ENCODE measurements at places on chromosomes 11 and 22.

- no peak for DNase-seq
Measured at GRCh38 chr11:67409261-67409666, 5.4 kb downstream of the TBC1D10C start.

DNA sequence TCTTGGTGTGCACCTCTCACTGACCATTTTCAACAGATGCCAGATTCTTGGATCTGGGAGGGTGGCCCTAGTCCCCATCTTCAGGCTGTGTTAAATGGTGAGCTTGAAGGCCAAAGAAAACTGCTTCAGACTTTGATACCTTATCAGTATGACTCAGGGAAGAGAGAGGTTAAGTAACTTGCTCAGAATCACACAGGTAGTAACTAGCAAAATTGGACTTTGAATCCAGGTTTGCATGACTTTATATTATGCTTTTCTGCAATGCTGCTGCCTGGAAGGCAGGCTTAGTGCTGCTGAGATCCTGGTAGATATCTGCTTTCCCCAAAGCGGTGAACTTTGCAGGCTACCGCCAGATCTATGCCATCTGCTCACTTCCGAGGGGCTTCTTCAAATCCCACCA, 487.3 kb downstream of the INSC start:
- no peak for DNase-seq

GRCh38 chr22:30941363-30941740, 27.2 kb downstream of the MORC2 start:
- DNase-seq, result no peak

DNA sequence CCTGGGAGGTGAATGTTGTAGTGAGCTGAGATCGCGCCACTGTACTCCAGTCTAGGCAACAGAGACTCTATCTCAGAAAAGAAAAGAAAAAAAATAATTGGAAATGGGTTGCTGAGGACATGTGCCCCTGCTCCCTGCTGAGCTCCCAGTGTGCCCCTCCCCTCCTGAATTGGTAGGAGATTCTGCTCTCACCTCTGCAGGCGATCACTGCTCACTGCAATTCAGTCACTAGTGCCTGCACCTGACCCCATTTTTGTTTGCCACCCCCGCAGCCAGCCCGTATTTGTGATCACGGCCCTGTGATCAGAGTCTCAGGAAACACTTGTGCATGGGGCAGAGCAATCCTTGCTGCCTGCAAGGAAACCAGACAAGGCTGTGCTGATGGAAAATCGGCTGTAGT, 16.3 kb upstream of the SEC14L3 start:
- no peak for DNase-seq

- DNase-seq, result no peak
Measured at GRCh38 chr11:2690596-2691354, 9.0 kb downstream of the KCNQ1OT1 start.

GRCh38 chr11:123251657-123252344, 56.8 kb upstream of the CLMP start:
- DNase-seq, result no peak

GRCh38 chr11:128664317-128664716, 29.6 kb upstream of the FLI1 start:
- no peak for DNase-seq

DNA sequence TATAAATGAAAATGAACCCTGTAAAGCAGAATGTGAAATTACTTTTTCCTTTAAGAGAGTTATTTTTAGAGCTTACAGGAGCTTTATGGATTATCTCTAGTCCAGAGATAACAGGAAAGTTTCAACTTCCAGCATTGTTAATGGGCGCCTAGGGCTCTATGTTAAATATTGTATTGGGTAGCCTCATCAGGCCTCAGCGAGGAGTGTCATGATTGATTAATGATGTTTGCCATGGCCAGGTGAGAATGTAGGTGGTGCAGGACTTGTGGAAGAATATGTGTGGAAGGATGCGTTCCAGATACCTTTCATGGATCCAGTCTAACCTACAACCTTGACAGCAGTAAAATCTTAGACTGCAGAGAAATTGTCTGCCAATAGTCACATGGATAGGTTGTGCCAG, 50.6 kb downstream of the ME3 start:
- no peak for DNase-seq

DNA sequence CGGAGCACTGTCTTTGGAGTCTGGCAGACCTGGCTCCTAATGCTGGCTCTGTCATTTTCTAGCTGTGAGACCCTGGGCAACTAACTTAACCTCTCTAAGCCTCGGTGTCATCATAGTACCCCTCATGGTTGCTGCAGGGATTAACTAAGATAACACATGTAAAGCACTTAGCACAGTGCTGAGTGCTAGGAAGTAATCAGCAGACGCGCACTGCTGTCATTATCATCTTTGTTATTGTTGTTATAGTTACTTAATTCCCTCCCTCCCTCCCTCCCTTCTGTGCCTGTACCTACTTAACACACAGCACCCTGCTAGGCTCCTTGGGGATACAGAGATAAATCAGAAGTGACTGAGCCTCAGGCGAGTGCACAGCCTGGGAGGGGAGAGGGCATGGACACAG, 104.7 kb upstream of the PITPNB start:
- DNase-seq, result no peak

DNA sequence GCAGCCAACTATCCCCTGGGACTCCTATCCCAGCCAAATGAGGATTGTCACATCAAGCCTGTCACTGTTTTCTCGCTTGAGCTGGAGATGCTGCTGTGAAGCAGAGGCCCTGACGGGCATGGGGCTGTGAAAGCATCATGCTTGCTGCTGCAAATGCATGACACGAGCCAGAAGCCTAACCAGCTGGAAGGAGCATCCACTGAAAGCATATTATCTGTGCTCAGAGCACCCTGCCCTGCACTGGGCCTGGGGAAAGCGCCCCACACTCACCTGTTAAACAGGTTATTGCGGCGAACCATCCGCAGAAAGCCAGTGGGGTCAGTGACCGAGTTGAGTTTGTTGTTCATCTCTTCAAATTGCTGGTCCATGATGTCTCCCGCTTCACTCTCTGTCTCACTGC, 110.9 kb upstream of the PITPNB start:
- DNase-seq, result no peak

GRCh38 chr11:126398296-126398695, 42.8 kb downstream of the ST3GAL4 start:
- no peak for DNase-seq

DNA sequence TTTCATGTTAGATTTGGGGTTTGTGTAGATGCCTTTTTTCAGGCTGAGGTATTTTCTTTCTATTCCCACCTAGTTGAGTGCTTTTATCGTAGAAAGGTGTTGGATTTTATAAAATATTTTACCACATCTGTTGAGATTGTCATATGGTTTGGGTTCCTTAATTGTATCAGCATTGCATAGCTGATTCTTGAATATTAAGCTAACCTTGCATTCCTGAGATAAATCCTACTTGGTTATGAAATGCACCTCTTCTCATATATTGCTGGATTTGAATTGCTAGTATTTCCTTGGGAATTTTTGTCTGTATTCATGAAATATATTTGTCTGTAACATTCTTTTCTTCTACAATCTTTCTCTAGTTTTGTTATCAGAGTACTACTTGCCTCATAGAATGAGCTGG, 10.1 kb downstream of the XKR3 start:
- no peak for DNase-seq

GRCh38 chr11:113243696-113244095, 70.7 kb upstream of the TTC12 start:
- DNase-seq, result no peak

- DNase-seq, result no peak
Measured at GRCh38 chr22:38244106-38244505, 28.7 kb downstream of the TMEM184B start.

GRCh38 chr11:69435161-69435986, 46.1 kb upstream of the LINC01488 start:
- no peak for DNase-seq

GRCh38 chr11:8338138-8338537, 74.5 kb upstream of the LMO1 start:
- DNase-seq, result no peak

DNA sequence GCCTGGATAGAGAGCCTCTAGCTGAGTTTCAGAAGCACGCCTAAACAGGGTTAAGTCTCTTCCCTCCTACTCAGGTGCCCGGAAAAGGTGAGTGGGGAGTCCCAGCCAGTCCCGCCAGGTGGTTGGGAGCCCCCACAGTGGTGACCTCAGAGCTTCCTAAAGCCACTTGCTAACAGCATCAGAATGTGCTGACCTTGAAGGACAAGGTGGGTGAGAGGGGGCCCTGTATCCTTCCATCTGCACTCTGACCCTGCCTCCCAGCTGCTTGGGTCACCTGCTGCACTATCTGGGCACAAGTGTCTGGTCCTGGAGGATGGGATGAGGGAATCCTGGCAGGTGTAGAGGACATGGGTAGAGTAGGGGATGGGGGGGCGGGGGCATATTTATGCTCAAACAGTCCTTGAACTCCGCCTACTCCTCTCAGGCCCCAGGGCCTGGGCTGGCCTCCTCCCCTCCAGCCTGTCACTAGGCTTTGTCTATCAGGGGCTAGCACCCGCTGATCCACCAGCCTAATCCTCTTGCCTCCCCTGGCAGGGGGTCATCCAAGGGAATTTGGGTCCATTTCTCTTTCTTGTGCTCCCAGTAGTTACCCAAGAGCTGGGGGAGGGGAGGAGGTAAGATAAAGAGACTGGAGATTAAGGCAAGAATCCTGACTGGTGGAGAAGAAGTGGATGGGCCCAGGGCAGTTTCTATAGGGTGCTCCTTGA, 3.4 kb downstream of the USP2 start:
- no peak for DNase-seq

- DNase-seq, result no peak
Measured at GRCh38 chr22:47042861-47043496, 280.5 kb downstream of the TBC1D22A start.

- no peak for DNase-seq
Measured at GRCh38 chr22:24421428-24421931, 5.9 kb upstream of the ADORA2A start.

DNA sequence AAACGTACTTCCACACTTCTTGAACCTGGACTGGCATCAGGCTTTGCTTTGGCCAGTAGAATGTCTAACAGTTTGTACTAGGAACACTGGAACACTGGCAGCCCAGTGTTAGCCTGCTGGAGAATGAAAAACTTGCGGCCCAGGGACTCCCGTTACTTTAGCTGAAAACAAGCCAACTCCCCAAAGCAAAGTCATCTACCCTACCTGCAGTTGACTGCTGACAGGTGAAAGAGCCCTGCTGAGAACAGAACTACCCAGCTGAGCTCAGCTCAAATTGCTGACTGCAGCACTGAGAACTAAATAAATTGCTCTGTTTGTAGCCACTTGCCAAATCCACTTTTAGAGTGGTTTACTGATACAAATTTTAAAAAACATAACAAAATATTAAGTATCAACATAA, 342.5 kb downstream of the LRRC4C start:
- no peak for DNase-seq

GRCh38 chr22:37635157-37635556, 4.3 kb upstream of the SH3BP1 start:
- DNase-seq, result no peak

DNA sequence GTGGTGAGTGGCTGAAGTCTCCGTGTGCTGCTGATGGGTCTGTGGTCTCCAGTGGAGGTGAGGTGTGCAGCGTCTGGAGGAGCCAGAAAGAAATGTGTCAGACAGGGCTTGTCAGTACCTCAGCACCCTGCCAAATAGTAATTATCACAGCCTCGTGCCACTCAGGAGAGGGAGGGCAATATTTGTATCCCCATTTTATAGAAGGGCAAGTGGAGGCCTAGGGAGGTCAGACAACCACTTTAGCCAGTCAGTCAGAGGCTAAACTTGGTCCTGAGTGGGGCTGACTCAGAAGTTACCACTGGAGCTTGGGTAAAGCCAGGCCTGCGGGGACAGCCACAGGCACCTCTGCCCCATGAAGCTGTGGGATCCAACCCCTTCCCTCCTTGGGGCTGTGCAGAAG, 11.5 kb upstream of the ELF5 start:
- DNase-seq, result no peak

DNA sequence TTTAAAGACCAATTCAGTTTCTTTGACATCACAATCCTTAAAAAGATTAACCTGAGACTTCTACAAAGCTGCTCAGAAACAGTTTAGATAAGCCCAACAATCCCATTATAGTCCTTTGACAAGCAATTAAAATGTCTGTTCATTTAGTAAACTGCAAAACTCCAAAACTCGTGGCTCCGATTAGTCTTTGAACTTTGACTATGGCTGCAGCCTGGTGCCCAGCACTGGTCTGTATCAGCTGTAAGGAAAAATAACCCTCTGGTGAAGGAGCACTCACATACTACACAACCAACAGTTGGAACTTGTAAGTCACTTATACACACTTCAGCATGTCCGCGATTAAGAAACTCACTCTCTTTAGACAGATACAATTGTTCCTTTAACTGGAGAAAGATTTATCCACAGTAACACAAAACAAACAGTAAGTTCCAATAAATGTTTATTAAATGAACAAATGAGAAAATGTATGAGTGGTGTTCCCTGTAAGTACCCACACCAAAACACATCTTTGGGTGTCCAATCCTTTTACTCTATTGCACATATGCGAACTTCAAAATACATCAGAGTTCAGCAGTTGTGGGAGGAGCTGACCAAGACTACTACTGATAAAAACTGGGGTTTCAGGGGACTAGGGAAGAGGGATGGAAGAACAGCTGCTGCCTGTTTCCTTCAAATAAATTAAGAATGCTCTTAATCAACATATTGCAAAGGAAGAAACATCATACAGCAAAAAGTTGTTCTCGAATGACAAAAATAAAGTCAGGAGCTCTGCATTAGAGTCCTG, 36.4 kb downstream of the PITPNB start:
- no peak for DNase-seq

GRCh38 chr11:130964058-130964792, 47.9 kb upstream of the SNX19 start:
- DNase-seq, result no peak

GRCh38 chr11:115257678-115258077, 246.5 kb downstream of the CADM1 start:
- DNase-seq, result no peak

DNA sequence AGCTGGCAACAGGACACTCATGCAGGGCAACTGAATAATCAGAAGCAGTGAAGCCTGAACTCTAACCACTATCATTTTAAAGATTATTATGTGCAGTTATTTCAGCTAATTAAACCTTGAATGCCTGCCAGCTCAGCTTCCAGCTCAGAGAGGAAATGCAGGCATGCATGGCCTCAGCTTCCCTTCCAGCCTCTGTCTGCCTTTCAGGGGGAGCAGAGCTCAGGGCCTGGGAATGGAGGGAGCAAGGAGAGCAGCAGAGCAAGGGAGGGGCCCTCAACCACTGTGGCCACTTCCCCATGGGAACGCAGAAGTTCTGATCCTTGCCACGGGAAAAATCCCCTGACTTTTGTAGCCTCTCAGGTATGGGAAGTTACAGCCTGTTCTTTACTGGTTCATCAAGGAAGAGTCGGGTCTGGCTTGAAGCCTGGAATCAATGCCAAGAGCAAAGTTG, 32.5 kb upstream of the APLNR start:
- no peak for DNase-seq
